ENCODE measurements at places on chromosomes 11 and 22. TPM values are rescaled to one million over a fixed set of nuclear protein-coding genes. Genes with fewer than 3 reads are reported as not detected.

The PLEKHB1 gene
- polyA plus RNA-seq, result not detected

The RAG1 gene
- polyA plus RNA-seq, result 0.49 TPM

The TTC28 gene
- 10.5 TPM for polyA plus RNA-seq

The KRTAP5-7 gene
- not detected for polyA plus RNA-seq

DNA sequence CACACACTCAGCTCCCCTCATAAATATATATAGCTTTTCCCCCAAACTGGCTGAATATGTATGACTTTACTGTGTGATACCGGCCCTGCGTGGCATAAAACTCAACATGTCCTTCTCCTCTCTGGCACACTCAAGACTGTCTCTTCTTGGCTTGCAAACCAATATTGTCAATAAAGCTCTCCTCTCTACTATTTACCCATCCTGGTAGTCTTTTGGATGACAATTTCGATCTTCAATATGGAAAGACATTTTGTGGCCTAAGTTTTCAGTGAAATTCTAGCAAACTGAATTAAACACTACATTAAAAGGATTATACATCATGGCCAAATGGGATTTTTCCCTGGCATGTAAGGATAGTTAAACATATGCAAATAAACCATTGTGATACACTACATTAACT lies 1255.9 kb downstream of the JRKL start:
- no peak overlapping the region for H3K27ac ChIP-seq
- no peaks in the 10 kb centered on the region for H3K27me3 ChIP-seq
- DNase-seq, result no peak
- H3K4me3 ChIP-seq, result no peak overlapping the region
- no peaks in the 10 kb centered on the region for H3K4me1 ChIP-seq

DNA sequence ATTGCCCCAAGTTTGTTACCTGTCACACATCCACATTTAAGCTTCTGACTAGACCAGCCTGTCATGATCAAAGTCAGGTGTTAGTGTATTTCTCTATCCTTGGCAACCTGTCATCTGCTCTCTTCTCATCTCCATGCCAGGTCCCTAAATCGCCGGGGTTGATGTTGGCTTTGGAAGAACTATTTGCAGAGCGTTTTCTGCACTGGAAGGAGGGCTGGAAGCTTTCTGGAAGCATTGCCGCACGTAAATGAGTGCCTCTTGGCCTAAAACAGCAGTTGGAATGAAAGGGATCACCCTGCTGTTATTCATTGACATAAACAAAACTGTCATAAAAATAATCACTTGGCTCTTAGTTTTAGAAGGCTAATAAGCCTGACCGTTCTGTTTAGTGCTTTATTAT lies 1.4 kb downstream of the TTC12 start:
- no peak overlapping the region for H3K4me3 ChIP-seq
- no peaks in the 10 kb centered on the region for H3K27me3 ChIP-seq
- no peak for DNase-seq
- H3K36me3 ChIP-seq, result no peaks in the 10 kb centered on the region
- no peaks in the 10 kb centered on the region for H3K4me1 ChIP-seq

DNA sequence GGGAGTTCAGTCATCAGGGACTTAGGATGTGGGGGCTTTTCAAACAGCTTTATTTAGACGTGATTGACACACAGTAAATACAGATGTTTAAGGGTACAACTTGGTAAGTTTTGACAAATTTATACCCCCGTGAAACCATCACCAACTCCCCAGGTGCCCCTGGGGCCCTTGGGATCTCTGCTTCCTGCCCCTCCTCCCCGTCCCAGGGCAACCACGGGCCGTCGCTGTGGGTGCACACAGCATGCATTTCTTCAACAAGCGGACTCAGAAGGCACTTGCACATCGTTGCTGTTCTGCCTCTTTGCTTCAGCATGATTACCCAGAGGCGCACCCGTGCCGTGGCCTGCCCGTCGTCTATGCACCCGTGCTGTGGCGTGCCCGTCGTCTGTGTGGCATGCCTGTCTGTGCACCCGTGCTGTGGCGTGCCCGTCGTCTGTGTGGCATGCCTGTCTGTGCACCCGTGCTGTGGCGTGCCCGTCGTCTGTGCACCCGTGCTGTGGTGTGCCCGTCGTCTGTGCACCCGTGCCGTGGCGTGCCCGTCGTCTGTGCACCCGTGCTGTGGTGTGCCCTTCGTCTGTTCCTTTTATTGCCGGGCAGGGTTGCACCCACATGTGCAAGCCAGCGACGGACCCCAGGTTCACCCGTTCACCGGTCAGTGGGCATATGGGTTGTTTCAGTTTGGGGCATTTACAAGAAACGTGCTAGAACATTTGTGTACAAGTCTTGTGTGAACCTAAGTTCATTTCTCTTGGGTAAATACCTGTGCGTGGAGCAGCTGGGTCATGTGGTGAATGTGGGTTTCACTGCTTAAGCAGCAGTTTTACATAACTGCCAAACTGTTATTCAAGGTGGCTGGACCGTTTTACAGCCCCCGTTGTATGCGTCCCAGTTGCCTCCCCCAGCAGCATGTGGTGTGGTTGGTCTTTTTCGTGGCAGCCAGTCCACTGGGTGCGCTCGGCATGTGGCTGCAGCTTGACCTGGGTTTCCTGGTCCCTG lies 8.3 kb downstream of the CD81 start:
- no peak for DNase-seq
- H3K27me3 ChIP-seq, result no peaks in the 10 kb centered on the region
- no peak overlapping the region for H3K27ac ChIP-seq
- H3K36me3 ChIP-seq, result no peaks in the 10 kb centered on the region
- H3K4me3 ChIP-seq, result no peak overlapping the region

- H3K4me3 ChIP-seq, result no peak overlapping the region
- no peaks in the 10 kb centered on the region for H3K4me1 ChIP-seq
- no peaks in the 10 kb centered on the region for H3K27me3 ChIP-seq
- no peak overlapping the region for H3K27ac ChIP-seq
- no peaks in the 10 kb centered on the region for H3K36me3 ChIP-seq
Observed at GRCh38 chr11:4522752-4523151, 22.2 kb upstream of the OR52M1 start.

Measured in GM23248 (cell line).